ENCODE measurements at places on chromosomes 2 and 18. TPM values are rescaled to one million over a fixed set of nuclear protein-coding genes. Genes with fewer than 3 reads are reported as not detected.
A peak's percentile ranks its signal among the peaks of the same experiment; 100 is the strongest.

DNA sequence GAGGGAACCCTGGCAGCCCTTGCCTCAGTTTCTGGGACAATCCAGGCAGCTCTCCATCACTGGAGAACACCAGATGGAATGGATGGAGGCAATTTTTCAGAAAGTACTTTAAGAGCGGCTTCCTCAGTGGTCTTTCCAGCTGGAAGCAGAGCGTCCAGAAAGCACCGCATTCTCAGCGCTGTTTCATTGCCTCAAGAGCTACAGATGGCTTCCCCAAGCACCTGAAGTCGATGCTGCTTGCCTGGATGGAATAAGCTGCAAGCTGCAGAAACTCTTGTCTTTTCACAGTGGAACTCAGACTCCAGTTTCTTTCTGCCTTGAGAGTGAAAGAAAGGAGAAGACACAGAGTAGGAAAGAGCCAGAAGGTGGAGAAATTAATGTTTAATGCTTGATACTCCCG, 766.9 kb downstream of the TDRD15 start:
- DNase-seq = no peak

DNA sequence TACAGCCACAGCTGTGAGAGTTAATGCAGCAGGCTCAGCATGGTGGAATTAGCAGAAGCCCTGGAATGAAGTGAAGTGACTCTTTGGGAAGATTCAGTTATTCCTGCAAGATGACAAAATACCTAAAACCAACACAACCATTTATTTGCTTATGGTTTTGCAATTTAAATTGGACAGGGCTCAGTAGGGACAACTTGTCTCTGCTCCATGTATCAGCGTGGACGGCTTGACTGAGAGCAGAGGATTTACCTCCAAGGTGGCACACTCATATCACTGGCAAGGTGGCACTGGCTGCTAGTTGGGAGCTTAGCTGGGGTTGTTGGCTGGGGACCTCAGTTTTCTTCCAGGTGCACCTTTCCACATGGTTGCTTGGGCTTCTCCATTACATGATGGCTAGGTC, 58.3 kb downstream of the LTBP1 start:
- DNase-seq = no peak

DNA sequence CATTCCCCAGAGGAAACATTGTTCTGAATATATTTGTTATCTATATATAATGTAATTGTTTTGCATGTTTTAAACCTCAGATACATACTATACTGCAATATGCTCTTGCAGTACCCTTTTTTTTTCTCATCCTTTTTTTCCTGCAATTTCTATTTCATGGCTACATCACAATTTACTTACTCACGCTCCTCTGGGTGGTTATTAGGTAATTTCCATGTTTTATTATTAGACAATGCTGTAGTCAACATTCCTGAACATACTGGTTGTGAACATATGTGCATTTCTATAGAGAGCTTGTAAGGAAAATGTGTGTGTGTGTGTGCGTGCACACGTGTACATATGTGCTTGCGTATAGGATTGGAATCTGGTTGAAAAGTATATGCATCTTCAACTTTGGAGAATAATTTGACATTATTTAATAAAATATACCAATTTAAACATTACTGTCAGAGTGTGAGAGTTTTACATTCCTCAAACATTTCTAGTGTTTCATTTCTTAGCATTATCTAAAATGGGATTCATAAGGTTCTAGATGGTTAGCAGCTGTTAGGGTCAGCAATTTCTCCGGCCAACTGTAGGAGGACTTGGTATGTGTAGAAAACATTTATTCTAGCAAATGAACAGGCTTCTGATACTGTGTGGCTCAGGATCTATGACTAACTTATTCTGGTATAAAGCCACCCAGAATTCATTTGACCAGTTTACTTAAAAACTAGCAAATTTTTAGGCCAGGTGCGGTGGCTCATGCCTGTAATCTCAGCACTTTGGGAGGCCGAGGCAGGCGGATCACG, 22.4 kb downstream of the NCOA1 start:
- DNase-seq = no peak

DNA sequence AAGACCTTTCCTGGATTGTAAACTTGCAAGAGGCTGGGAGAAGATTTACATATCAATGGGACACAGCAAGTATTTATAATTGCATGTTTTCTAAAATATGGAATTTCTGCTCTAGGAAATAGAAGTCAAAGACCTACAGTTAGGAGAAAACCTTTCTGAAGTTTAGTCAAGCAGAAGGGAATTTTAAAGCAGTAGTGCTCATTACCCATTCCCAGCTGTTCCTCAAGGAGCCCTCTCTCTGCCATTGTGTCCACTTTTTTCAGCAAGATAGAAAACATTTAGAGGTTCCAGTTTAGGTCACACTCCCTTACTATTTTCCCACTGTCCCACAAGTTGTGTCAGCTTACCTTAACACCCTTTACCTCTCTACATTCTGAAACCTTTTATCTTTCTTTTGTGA, 584.0 kb upstream of the CHAC2 start:
- no peak for DNase-seq

- DNase-seq = no peak
These were observed 37.7 kb downstream of the NETO1 start for GRCh38 chr18:72830109-72830508.

- DNase-seq = no peak
These were observed 88.1 kb upstream of the SEC11C start for GRCh38 chr18:59051470-59052165.

DNA sequence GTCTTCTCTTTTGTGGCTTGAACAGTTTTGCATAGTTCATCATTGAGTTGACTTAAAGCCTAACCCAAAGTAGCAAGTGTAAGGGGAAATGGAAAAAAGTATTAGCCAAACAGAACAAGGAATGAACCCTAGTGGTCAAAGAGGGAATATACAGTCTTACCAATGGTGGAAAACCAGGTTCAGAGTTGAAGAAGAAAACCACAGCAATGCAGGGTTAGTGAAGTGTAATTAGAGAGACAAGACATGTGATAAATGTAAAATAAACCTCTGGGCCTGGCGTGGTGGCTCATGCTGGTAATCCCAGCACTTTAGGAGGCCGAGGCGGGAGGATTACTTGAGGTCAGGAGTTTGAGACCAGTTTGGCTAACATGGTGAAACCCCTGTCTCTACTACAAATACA, 2.4 kb downstream of the TTN start:
- no peak for DNase-seq

DNA sequence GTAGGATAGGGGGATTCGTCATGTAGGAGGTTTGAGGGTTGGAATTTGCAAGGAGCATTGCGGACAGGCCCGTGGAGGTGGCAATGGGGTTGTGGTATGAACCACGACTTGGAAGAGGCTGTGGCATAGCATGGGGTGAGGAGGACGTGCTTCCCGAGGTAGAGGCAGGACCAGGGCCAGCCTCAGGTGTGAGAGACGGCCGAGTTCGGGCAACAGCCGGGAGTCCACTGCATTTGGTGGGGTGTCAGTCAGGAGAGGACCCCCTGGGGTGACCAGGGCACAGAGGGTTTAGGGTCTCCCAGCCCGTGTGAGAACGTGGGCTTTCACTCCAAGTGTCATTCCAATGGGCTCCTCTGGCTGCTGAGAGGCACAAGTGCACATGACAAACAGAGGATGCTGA, 339.0 kb downstream of the EIPR1 start:
- DNase-seq = peak; percentile 83

DNA sequence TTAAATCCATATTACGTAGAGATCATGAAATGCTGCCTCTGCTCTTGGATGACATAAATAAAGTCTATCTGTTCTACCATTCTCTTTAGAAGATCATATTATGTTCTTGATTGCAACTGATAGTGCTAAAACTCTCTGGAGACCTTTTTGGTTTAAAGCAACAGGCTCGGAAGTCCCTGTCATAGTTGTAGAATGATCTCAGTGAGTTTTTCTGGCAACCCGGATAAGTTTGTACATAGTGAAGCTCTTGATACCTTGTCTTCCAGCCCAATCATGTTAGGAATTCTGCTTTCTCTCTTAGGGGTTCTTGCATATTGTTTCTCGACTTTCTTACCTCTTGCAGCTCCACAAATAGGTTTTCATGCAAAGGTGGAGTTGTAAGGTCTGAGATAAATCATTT, 156.1 kb downstream of the TTC27 start:
- DNase-seq = no peak

DNA sequence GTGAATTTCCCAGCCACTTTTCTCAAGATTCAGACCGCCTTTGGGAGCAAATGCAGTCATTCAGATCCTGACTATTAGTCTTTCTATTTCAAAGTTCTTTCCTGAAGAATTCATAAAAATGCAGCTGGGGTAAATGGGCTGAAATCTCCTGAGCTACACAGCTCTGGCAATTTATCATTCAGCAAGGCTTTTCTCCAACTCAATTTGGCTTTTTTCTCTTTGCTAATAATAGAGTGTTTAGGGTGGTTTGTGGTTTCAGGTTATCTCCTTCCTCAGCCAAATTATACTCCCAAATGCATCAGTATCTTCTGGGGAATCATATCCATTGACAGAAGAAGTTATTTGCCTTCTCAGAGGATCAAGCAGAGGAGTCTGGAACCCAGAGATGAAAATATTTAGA, 282.4 kb upstream of the SLC14A2 start:
- no peak for DNase-seq

DNA sequence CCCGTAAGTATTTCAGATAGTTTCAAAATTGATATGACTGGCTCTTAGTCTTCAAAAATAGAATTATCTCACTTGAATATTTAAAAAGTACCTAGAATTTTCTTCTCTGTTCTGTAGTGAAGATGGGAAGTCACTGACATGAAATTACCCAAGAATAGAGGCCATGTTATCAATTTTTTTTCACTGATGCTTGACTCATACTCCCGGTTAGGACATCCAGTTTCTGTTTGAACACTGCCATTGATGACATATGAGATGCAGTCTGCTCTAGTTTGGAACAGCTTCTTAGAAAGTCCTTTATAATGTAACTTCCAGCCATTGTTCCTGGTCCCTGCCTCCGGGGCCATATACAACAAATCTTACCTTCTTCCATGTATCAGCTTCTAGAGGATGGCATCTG, 26.0 kb downstream of the MAP3K20 start:
- DNase-seq = no peak

- no peak for DNase-seq
These were observed 20.0 kb downstream of the EMX1 start for GRCh38 chr2:72937356-72937669.

DNA sequence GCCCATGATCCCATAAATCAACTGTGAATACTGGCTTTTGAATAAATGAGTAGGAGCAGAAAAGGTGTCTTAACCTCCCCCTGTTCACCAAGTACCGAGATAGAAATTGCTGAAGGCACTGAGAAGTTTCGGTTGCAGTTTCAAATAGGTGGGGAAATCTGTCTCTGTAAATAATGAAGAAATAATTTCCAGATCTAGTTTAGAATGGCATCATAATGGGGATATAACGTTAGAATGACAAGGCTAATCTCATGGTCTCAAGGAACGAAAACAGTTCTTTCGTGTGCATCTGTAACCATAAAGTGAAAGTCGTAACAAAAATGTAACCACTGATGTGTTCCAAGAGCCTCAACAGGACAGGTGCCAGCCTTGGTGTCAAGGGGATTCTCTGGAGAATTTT, 49.9 kb upstream of the TMEM18 start:
- no peak for DNase-seq

DNA sequence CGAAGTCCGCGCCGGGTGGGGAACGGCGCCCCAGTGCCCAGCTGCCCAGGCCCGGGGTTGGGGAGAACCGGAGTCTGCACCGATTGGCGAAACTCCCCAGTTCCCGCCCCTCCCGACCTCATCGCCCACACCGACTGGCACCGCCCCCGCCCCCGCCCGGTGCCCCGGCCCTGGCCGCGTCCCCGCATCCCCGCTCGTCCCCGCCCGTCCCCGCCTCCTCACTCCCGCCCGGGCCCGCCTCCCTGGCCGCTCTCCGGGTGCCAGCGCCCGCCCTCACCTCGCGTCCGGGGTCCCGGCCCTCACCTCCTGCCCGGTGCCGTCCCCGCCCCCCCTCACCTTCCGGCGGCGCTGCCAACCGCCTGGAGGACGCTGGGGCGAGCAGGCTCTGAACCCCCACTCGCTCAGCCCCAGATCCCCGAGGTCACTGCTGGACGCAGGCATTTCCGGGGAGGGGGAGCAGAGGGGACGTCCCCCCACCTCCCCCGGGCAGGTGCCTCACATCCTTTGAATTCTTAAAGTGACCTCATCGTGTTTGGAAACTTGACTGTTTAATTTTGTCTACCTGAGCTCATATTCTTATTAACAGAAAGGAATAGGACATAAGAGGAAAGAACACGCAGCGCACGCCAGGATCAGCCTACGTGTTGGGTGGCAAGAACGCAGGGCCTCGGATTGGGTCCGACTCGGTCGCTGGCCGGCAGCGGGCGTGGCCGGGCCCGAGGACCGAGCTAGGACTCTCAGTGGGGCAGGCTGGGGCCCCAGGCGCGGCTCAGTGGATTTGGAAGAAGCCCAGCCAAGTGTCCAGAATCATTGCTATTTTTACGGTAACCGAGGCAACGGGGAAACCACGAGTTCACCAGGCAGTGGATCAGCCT, at the start of gene FAM110C:
FAM110C (minus strand) TSS at position 35 of the 875 bp plus-strand sequence. CDS start 120 bp downstream, outside the sequence.
- DNase-seq = no peak

DNA sequence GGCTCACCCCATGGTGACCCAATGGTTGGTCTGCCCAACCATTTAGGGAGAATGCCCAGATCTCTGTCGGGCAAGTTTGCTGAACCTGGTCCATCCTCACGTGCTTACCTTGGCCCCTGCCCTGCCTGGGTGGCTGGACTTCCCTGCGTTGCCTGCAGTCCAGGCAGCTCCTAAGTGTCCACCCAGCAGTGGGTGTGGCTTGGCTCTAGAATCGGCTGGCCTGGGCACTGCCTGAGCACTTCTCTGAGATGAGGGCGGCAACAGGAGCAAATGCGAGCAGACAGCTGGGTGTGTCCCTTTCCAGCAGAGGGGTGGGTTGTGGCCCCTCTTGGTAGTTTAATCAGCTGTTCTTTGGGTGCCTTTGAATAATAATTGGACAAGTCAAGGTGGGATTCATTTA, 11.3 kb downstream of the PCARE start:
- no peak for DNase-seq

DNA sequence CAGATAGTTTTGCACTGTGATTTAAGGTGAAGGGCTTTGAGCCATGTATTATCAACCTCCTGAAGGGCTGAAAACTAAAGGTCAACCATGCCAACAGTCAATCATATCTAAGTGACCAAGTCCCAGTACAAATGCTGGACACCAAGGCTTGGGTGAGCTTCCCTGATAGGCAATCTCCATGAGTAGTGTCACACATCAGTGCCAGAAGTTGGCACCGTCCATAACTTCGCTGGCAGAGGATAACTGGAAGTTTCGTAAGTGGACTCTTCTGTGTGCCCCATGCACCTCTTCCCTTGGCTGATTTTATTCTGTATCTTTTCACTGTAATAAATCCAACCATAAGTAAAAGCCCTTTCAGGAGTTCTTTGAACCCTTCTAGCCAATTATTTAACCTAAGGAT, 13.2 kb downstream of the REV1 start:
- peak; percentile 17 for DNase-seq

The CSRNP3 gene
- total RNA-seq = 4.4 TPM

The FAHD2B gene
- total RNA-seq = 23.7 TPM

The ACTR2 gene
- total RNA-seq = 85.2 TPM

The COL3A1 gene
- total RNA-seq = 200 TPM

The ACP1 gene
- 78.2 TPM for total RNA-seq

The RPRM gene
- 12.1 TPM for total RNA-seq

The MXD1 gene
- 8.5 TPM for total RNA-seq

The CFAP65 gene
- total RNA-seq = not detected

The ST3GAL5 gene
- total RNA-seq = 20.7 TPM
